ENCODE measurements at places on chromosomes 13 and 19.

- peak; percentile 97 for DNase-seq
Observed at GRCh38 chr13:23375001-23375971, 58.2 kb downstream of the SACS start.

DNA sequence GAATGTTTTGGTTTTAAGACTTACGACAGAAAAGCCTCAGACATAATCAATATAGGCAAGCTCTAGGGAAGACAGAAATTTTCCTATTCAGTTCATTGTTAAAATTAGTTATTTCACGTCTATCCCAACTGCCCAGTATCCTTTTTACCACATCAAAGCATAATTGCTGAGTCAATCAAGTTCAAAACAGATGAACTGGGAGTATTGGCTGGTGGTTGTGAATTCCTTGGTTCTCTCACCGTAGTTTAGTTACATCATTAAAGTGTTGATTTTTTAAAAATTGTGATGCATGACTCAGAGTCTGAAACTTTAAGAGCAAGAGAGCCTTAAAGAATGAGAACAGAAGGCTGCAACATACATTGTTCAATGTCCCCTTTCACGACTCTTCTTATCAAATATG, 143.3 kb upstream of the FREM2 start:
- no peak for DNase-seq

DNA sequence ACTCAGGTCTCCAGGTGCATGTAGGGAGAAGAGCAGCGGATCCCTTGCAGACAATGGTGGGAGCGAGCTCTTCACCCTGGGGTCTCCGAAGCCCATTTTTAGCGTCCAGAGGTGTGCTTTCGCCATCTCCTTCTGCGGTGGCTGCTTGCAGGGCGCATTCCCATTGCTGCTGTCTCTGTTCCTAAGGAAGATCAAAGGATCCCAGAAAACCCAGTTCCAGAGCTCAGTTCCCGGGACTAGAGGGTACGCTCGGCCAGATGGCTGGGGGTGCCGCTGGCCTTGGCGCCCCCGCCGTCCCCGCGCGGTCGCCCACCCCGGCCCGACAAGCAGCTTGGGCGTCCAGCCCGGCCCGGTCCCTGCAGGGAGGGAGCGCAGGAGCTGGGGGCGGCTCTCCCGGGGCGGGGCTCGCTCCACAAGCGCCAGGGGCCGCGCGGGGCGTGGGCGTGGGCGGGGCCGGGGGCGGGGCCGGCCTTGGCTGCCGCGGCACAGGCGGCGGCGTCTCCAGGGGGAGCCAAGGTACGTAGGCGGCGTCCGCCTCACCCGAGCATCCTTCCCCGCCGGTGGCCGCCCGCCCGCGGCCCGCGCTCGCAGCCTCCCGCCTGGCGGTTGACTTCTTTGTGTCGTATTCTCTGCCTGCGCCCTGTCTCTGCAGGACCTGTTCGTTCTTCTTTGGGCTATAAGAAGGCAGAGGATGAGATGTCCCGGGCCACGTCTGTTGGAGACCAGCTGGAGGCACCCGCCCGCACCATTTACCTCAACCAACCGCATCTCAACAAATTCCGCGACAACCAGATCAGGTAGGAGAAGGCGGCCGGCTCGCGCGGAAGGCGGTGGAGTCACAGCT, 96.8 kb downstream of the ATP8A2 start:
- no peak for DNase-seq

DNA sequence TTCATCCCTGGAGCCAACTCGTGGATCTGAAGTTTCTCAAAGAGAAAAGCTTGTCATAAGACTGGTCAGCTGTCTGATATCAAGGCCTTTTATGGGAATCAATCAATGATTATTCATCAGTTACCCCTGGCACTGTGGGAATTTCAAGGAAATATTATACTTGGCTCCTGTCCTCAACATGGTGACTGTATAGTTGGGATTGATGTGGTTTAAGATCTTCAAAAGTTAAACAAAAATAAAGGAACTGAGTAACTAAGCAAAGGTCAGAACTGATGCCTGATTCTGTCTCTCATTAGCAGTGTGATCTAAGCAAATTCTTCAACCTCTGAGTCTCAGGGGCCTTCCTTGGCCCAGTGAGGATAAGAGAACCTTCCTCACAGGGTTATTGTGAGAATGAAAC, 22.2 kb upstream of the SERPINE3 start:
- no peak for DNase-seq
